ENCODE measurements at places on chromosomes 4 and X.
A peak's percentile ranks its signal among the peaks of the same experiment; 100 is the strongest.

DNA sequence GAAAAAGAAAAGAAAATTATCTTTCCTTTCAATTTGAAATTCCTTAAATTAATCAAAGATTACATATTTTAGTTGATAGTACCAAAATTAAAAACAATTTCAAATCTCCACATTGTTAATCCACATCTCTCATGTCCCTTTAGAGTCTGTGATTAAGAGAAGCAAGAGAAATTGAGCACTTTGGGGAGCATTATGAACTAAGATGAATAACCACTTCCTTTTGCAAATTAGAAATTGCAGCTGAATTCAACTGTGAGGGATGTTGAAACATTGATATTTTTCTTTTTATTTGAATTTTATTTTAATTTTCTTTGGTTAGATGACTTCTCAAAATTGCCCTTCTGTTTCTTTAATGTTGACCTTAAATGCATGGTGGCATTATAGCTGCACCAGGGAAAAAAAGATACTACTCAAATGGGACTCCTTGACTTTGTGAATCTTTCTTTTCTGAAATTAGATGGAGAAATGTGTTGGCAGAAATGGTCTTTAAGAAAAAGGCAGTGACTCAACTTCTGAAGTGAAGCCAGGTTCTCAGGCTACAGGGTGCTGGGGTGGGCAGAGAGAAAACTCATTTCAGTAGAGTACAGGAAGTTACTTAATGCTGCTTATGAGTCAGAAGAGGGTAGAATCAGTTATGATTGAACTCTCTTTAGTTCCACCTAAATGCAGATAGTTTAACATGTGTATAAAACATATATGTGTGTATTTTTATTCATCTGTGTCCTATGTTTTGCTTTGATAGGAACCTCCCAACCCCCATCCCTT is 92.0 kb upstream of the TNIP3 start:
- peak; percentile 75 for DNase-seq

- no peak for DNase-seq
Measured at GRCh38 chr4:168712316-168712890, 215.6 kb downstream of the PALLD start.

- DNase-seq, result no peak
Measured at GRCh38 chr4:89215736-89216135, 91.9 kb downstream of the GPRIN3 start.

GRCh38 chr4:54971474-54971950 is 153.9 kb downstream of the KDR start:
- DNase-seq, result no peak

DNA sequence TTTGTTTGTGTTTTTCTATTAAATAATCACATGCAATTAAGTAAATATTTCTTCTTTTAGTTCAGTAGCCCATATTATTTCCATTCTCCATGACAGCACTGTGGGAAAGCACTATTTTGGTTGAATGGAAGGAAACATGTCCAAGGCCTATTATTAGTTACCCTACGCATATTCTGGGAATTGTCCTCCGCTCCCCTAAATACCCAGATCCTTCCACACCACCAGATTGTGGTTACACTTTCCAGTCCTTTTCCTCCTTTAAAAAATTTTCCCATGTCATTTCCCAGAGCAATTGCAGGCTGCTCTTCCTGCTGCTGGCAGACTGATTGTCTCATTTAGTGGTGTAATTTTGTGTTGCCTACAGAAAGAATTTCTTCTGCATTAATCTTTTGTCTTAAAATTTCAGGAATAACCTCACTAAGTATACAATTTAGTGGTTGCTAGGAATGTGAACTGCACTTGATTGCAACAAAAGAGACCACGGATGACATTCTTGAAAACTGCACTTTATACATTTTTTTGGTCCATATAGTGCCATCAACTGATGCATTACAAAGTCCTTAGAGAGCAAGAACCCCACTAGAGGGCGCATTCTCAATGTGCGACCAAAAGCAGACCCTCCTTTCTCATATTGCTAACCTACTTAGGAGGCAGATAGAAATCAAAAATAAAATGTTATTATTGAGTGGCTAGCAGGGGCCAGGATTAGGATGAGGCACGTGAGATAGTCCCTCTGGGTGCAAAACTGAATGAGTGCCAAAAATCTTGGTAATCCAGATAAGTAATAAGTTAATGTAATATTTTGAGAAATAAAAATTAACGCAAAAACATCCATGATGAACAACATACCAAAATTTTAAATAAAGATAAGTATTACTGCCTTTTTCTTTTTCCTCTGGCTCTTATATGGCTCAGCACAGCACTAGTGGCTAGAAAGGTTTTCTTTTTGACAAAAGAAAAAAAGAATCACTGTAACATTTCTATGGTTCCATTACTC is 98.8 kb upstream of the IQCM start:
- no peak for DNase-seq

GRCh38 chr4:12116009-12116552 is 687.4 kb upstream of the HS3ST1 start:
- no peak for DNase-seq
